ENCODE measurements at places on chromosomes 7 and 10.
A peak's percentile ranks its signal among the peaks of the same experiment; 100 is the strongest.

DNA sequence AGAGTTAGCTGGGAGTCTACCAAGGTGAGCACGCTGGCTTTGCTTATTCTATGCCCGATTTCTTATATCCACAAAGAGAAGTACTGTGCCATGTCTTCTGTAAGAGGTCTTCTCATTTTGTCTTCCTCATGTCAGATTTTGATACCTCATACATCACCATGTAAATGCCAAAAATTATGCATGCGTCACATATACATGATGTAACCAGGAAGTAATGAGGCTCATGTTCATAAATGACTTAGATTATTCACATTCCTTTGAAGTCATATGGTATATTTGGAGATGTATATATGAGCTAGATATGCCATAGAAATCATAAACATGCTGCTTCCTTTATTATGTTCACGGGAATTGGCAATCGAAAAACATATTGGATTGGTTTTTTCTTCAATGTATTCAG is 97.7 kb upstream of the CELF2 start:
- no peak for DNase-seq

GRCh38 chr7:1675036-1675671 is 5.1 kb downstream of the ELFN1 start:
- no peak for DNase-seq

GRCh38 chr10:131899695-131900349 is 986 bp upstream of the PPP2R2D start:
- no peak for DNase-seq

DNA sequence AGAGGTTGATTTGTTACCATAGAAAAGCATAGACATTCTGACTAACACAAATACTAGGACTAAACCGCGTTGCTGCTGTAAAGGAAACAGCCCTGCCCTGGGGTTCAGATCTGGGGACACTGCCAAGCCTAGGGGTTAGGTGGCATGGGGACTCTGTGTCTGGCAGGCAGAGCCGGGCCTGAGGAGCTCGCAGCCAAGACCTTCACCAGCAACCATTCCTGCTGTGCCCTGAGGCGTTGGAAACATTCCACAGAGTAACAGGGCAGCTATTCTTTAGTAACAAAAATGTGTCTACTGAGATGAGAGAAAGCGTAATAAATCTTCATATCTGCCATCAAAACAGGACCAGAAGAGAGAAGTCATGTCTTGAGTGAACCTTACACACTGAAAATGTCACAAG is 280.5 kb downstream of the POM121L12 start:
- DNase-seq: no peak

- no peak for DNase-seq
Measured at GRCh38 chr7:129073738-129074137, 18.8 kb upstream of the TNPO3 start.

DNA sequence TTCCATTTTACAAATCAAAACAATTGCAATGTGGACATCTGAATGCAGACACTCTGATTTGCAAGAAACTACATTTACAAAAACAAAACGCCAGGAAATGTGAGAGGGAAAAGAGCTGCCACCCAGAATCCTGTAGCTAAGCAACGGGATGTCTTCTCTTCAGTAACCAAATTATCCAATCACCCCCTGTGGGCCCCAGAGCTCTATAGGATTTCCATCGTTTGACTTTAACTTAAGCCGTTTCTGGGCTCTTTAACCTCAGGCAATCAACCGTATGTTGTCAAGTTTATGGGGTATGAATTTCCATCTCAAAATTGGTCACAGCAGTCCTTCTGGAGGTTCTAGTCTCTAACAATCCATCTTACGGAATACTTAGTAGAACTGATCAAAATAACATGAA is 240.5 kb downstream of the ETV1 start:
- peak; percentile 33 for DNase-seq

DNA sequence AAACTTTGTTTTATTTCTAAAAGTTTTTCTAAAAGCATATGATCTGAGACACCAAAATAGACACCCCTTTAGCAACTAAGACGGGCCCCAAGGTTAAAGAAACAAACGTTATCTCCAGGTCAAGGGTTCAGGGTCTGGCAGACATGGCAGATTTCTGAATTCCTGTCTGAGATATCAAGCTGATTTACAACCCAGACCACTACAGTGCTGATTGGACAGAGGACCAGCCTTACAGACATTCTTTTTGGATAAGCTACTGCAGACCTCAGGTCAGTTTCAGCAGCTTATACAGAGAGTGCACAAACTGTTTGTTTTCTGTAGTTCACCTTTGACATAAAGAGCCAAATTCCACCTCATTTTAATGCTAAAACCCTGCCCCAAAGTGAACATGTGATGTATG is 34.8 kb downstream of the SVOPL start:
- no peak for DNase-seq

DNA sequence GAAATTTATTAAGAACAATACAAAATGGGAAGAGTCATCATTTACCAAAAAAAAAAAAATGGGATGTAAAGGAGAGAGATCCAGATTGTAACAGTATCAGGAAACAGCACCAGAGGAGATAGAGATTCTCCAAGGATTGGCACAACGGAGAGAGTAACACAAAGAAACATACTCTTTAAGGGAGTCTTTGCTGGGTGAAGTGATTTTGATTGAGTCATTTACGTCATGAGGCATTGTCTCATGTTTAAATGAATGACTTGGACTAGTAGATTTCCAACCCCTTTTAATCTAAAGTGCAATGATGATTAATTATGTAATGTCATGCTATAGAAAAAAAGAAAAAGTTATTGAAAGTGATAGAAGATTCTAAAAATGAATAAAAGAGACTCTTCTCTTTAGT is 68.8 kb downstream of the ITGB8 start:
- DNase-seq: no peak

DNA sequence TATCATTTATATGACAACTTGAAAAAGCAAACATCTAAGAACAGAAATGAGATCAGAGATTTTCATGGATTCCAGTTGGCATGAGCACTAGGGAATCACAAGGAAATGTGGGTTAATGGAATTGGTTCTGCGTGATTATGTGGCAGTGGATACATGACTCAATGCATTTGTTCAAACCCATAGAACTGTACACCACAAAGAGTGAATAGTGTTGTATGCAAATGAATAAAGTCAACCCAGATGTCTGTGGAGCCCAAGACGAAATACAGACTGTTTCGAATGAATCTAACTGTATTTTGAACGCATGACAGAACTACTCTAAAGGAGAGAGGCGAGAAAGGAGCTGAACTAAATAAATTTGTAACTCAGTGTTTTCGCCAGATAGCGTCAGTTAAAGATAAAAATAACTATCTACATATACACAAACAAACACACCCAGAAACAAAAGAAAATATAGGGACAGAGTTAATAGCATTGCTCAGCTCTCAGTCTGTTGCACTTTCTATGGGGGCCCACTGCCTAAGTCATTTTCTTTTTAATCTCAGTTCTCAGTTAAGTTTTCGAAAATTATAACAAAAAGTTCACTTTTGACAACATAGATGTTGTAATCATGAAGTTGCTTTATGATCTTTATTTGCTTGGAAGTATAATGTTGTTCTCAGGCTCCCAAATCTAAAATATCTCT is 636.7 kb upstream of the SEMA3D start:
- DNase-seq: no peak

DNA sequence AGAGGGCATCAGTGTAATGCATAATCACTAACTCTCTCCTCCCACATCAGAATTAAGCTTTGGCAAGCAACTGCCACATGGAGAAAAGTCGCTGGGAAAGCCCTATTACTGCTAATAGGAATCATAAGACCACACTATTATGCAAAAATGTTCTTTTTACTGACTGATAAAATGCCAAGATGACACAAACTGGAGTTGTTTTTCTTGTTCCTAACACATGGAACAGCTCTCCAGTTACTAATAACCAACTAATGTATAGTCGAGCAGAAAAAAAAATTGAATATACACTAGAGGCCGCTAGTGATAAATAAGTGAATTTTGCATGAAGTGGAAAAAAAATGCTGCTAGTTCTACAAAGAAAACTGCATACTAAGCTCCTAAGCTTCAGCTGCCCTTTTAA is 165.6 kb downstream of the TPK1 start:
- no peak for DNase-seq

GRCh38 chr10:87850742-87851205 is 12.6 kb downstream of the KLLN start:
- DNase-seq: no peak

GRCh38 chr10:104501864-104502579 is 139.1 kb upstream of the SORCS3 start:
- DNase-seq: no peak

DNA sequence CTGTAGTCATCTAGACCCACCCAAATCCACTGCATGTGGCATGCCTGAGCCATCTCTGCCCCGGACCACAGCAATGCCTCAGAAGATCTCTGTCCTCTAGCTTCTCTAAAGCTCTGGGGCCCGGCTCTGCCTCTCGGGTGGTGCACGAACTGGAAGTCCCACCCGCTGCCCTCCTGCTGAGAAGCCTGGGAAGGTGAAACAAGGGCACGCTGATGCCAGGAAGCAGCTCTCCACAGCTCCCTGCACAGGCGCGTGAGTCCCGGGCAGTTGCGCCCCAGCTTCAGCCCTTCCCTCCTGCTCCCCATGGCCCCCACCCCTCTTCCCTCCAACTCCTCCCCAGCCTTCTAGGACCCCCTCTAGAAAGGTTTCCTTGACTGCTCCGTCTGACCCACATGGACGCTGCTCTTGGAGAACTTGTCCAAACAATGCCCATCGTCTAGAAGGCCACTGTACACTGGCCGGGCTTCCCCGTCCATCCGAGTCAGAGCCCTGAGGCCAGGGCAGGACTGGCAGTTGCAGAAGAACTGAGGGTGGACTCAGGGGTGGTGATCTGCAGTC is 12.8 kb downstream of the KCNH2 start:
- no peak for DNase-seq

GRCh38 chr7:4006687-4007086 is 675.4 kb upstream of the FOXK1 start:
- DNase-seq: no peak

DNA sequence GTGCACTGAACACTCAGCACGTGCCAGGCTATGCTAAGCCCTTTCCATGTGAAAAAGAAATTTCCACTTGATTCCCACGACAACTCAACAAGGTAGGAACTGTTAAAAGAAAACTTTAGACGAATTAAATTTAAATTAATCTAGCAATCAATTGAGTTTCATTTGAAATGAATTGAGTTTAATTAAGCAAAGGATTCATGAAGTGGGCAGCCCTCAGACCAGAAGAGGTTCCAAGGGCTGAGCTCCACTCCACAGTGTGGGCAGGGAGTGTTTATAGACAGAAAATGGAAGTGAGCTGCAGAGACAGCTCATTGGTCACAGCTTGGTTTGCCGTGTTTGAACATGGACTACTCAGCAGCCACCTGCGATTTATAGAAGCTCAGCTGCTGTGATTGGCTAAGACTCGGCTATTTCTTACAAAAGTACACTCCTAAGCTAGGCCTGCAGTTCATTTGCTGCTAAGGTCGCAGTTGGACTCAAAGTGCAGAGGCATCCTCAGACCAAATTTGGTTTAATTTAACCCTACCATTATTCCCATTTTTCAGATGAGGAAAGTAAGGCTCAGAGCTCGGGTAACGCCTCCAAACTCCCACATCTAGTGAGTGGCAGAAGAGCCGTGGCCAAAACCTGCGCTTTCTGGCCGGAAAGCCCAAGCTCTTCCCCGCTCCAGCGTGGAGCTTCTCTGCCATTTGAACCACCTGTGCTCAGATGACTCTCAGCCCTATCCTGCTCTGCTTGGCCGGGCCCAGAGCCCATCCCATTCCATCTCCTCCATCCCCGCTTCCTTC is 24.9 kb downstream of the CALML3 start:
- no peak for DNase-seq

- DNase-seq: no peak
Measured at GRCh38 chr10:126135941-126136595, 239.7 kb downstream of the FANK1 start.

DNA sequence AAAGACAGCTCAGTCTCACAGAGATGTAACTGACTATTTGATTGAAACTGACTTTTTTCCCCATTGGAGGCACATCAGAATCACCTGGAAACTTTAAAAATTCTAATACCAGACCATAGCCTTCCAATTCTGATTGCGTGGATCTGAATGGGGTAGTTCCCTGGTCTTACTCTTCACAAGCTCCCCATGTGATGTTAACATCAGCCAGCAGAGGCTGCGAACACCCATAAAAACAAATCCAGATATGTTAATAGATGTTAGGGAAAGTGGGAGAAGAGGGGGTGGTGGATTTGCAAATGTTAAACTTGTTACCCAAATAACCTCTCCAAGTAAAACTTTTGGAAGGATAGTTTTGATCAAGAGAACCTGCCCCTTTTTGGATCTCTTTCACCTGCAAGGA is 1133.4 kb downstream of the CNTNAP2 start:
- no peak for DNase-seq

- no peak for DNase-seq
Measured at GRCh38 chr7:3710122-3710521, 409.1 kb downstream of the SDK1 start.

- DNase-seq: no peak
Measured at GRCh38 chr10:43557214-43557613, 17.2 kb downstream of the ZNF239 start.

DNA sequence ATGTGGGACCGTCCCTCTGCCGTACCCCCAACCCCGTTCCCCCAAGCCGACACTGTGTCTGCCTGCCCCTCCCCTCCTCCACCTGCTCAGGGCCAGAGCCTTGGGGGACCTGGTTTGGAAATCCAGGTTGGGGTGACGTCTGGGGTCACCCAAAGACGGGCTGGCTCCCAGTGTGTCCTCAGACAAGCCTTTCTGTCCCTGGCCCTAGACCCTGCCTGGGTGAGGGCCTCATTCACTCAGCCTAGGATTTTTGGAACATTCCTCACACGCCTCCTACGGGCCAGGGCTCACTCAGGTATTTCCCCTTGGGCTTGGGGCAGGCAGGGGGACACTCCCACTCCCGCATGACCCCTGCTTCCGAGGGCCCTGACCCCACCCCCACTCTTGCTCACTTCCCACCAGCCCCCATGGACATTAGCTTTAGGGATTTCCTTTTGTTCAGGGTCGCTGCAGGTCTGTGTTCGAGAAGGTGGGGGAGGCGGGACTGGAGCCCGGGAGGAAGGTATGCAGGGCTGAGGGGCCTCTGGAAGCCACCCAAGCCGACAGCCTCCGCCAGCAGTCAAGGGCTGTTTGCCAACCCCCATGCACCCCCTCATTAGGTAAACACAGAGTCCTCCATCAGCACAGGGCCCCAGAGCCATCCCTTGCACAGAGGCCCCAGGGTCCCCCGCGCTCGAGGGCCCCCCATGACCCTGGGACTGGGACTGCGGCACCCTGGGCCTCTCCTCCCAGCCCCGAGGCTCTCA is 35.1 kb downstream of the PDGFA start:
- no peak for DNase-seq

GRCh38 chr7:29488977-29489376 is 74.7 kb upstream of the PRR15 start:
- DNase-seq: no peak

DNA sequence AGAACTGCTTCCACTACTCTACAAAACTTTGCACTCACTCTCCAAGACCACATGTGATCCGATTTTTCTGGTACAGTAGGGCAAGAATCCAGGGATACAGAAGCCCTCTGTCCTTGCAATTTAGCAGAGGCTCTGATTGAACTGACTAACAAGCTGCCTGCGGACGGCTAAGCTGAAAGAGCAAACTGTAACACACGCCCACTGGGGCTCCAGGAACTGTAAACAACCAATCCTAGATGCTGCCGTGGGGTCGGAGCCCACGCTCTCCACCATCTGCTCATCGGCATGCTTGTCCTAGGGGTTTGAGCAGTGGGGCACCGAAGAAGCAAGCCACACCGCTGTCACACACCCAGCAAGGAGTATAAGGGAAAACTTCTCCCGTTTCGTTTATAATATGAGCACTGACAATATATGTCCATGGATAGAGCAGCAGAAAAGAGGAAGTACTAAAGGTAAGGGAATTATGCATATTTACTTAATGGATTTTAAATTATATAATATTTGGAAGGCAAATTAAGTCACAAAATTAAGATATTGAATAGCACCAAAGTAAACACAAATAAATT is 634.4 kb upstream of the POT1 start:
- DNase-seq: no peak

Data from DMS 273 treated with DMSO at 0.1 percent for 48 hours (cell line).